ENCODE measurements at places on chromosomes 3 and 15.

- DNase-seq, result no peak
Measured at GRCh38 chr3:105938101-105938500, 69.3 kb upstream of the CBLB start.

GRCh38 chr15:70093481-70094319 lies 4.0 kb downstream of the TLE3 start:
- DNase-seq, result no peak

GRCh38 chr3:171055336-171056178 lies 29.0 kb upstream of the SLC2A2 start:
- DNase-seq, result no peak

GRCh38 chr15:76215634-76216033 lies 95.6 kb downstream of the ETFA start:
- DNase-seq, result no peak

- no peak for DNase-seq
Measured at GRCh38 chr3:36701249-36701572, 63.1 kb downstream of the DCLK3 start.

- no peak for DNase-seq
Measured at GRCh38 chr15:55737373-55737772, 5.6 kb downstream of the PRTG start.

DNA sequence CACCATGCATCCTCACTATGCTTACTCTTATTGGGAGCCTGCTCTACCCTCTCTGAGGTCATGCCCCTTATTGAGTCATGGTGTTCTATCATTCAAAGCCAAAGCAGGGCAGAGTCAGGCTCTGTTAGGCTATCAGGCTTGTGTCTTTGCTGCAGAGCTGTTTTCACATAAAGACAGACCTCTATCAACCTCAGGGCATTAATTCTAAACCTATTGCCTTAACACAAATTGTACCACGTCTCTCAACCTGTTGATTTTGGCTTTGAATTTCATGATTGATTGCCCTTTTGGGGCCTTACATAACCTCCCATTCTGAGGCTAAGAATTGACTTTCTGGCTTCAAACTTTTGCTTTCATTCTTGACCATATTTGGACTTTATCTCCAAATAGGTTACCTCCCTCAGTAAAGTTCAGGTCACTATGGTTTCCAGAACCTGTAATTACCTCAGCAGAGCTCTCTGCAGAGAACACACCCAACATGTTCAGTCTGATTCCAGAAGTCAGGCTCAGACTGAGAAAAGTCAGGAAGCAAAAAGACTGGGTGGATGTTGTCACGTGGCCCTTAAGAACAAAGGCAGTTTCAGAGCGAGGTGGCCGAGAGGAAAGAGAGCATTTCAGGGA lies 221.4 kb upstream of the NANOGP8 start:
- no peak for DNase-seq

GRCh38 chr15:67843571-67844387 lies 3.9 kb upstream of the RNU6-1 start:
- DNase-seq, result no peak

DNA sequence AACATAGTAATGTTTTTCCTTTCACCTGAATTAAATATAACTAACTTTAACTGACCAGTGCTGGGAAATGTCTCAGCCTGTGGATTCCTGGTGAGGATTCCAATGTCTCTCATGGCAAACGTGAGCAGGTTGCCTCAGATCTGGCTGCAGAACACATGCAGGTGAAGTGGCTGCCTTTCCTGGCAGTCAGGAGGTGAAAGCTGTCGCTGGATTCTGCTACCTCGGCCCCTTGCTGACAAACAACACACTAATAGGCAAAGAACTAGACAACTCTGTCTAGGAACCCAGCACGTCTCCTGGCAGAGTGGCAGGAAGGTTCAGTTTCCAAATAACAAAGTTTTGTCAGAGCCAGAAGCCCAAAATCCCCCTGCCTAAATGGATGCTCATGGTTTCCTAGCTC lies 400.8 kb upstream of the PPP2R3A start:
- no peak for DNase-seq

DNA sequence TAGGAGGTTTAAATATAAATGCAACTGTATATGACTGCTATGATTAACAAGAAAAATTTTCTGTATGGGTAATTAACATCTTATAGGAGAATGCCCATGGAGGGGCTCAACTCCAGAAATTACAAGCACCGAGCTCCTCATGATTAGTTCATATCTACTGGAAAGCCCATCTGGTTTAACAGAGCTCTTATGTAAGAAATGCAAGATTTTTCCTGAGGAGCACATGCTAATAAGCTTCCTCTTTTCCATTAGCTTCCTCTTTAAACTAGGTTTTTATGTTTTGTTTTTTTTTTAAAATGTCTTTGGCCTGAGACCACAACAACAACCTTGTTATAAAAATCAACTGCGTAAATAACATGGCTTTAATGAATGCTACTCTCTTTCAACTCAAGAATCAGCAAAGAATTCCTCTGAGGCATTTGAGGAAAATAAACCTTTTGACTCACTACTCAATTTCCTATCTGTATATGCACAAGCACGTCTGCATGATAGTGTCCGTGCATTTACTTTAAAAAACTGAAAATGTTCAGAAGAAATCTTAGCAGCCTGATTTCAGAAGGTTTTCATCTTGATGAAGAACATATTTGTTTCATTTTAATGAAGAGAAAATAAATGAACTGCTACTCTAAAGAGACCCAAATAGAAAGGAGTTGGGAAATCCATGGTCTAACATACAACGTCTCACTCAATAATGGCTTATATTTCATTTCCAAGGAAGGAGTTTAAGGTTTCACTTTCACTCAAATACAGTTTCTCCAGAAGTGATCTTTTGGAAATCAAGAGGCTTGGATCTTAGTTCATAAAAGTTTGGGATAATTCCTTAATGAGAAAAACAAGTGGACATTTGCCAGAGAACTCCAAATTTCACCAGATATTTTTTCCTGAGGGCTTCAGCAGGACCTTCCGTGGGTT lies 180.8 kb downstream of the KCNAB1 start:
- no peak for DNase-seq

GRCh38 chr3:7194071-7194835 lies 333.3 kb downstream of the GRM7 start:
- DNase-seq, result no peak

DNA sequence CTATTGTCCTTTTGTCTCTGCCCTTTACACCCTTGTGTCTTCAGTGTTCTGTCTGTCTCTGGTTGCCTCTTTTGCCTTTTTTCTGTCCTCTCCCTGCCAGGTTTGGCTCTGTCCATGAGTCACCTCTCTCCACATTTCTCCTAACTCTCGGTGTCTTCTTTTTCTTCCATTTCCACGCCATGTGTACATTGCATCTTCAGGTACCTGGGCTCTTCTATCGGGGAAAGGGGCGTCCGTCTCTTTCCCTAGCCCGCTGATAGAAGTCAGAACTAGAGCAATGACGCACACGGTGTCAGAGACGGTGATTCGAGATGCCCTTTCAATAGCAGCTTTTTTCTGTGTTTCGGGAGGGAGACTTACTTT lies 641 bp downstream of the OPA1 start:
- peak; percentile 75 for DNase-seq

GRCh38 chr3:140347151-140347550 lies 330.7 kb upstream of the TRIM42 start:
- DNase-seq, result no peak

All from activated effector memory CD4-positive, alpha-beta T cell treated with anti-CD3 and anti-CD28 coated beads, Interleukin-2, amount 50 U/mL, for 16 hours (primary cell).